ENCODE measurements at places on chromosomes 11 and 22.

- no peak for DNase-seq
These were observed 25.5 kb upstream of the DGKZ start for GRCh38 chr11:46321757-46322156.

- DNase-seq = no peak
These were observed 19.9 kb upstream of the GRAMD1B start for GRCh38 chr11:123410218-123410549.

GRCh38 chr11:12528487-12528886 lies 145.7 kb upstream of the TEAD1 start:
- DNase-seq = no peak

DNA sequence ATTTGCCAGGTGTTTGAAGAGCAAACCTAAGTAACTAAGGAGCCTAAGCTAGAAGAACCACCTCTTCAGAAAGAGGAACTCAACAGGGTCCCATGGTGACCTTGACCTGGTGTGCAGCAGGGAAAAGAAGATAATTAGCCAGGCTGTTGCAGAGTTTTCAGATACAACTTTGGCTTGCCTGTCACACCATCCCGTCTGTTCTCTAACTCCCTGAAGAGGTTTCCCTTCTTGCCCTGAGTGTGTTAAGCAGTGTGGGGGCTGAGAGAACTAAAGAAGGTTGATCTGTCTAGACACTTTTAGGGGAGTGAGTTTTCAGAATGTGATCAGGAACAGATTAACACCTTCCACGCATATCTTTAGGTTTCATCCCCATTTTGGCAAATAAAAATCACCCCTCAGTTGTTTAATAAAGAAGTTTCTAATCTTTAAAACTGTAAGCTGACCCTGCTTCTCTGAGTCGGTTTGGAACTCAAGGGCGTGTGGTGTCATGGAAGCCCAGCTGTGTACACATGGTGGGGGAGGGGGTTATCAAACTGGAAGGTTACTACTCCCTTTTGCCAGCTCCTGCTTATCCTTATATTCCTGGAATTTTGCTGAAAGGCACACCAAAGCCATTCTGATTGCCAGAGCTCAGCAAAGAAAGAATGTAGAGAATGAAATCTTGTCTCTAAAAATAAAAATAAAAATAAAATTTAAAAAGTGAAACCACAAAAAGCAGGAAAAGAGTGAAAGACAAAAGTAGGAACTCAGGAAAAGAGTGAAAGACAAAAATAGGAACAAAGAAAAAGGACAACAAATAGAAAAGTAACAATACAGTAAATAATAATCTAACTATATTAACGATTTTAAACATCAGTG lies 70.2 kb downstream of the DBX1 start:
- DNase-seq = no peak

DNA sequence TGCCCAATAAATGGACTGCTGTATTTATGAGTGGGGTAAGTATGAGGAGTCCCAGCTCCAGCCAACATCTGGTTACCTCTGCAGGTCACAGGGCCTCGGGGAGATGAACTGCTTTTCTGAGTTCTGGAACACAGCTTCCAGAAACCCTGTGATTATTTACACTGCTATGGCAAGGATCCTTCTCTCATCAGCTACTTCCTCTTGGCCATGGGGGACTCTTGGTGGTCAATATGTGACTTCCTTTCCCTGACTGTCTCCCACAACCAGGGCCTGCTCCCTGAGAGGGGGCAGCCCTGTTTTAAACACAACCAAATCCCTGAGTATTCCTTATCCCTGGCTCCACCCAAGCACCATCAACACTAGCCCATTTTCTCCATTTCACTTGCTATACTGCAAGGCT lies 10.0 kb downstream of the RHOG start:
- DNase-seq = no peak

Data from stimulated activated CD4-positive, alpha-beta T cell treated with anti-CD3 and anti-CD28 coated beads, Interleukin-15, amount 100 ng/mL, for 1 hour (primary cell).